ENCODE measurements at places on chromosomes 3 and 15.

GRCh38 chr15:45200001-45200798 is 12.4 kb upstream of the SHF start:
- H3K4me3 ChIP-seq, result no peak overlapping the region
- H3K27me3 ChIP-seq, result no peaks in the 10 kb centered on the region
- peak; percentile 77 for DNase-seq
- peaks cover 2% of the 10 kb centered on the region for H3K36me3 ChIP-seq
- H3K27ac ChIP-seq, result no peak overlapping the region

- no peaks in the 10 kb centered on the region for H3K27me3 ChIP-seq
- no peak for DNase-seq
- no peaks in the 10 kb centered on the region for H3K36me3 ChIP-seq
Measured at GRCh38 chr15:26661748-26662147, 111.1 kb downstream of the GABRB3 start.

GRCh38 chr3:25603703-25604102 is 61.0 kb downstream of the TOP2B start:
- DNase-seq, result no peak
- H3K27ac ChIP-seq, result peak overlapping the region; percentile 72
- H3K4me3 ChIP-seq, result no peak overlapping the region
- peaks cover 7% of the 10 kb centered on the region for H3K36me3 ChIP-seq
- no peaks in the 10 kb centered on the region for H3K27me3 ChIP-seq

DNA sequence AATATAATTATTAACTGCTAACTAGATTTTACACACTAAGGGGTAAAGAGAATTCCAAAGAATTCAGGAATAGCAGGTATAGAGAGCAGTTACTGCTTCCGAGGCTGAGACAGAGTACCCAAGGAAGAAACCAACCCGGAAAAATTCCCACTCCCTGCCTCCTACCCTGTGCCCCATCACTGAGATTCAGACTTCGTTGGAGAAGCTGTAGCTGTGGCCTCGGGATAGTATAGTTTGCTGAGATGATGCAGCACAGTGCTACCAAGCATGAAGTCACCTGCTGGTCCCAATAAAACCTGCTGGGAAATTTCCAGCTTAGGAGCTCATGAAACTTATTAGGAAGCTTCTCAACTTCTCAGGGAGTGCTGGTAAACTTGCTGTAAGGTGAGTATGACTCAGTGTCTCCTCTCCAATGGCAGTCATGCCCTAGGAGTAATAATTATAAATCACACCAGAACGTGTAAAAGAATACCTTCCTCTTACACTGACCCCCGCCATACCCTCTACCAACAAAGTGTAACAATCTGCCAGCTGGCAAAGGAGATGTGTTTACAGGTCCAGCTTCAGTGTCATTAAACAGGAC is 215.2 kb upstream of the ROBO2 start:
- H3K4me1 ChIP-seq, result no peaks in the 10 kb centered on the region
- no peaks in the 10 kb centered on the region for H3K36me3 ChIP-seq
- no peaks in the 10 kb centered on the region for H3K27me3 ChIP-seq
- DNase-seq, result no peak
- no peak overlapping the region for H3K27ac ChIP-seq
- no peak overlapping the region for H3K4me3 ChIP-seq

- H3K27ac ChIP-seq, result no peak overlapping the region
- H3K4me1 ChIP-seq, result no peaks in the 10 kb centered on the region
- no peak overlapping the region for H3K4me3 ChIP-seq
- H3K36me3 ChIP-seq, result no peaks in the 10 kb centered on the region
- DNase-seq, result no peak
Measured at GRCh38 chr15:33278816-33279612, 31.8 kb upstream of the RYR3 start.

DNA sequence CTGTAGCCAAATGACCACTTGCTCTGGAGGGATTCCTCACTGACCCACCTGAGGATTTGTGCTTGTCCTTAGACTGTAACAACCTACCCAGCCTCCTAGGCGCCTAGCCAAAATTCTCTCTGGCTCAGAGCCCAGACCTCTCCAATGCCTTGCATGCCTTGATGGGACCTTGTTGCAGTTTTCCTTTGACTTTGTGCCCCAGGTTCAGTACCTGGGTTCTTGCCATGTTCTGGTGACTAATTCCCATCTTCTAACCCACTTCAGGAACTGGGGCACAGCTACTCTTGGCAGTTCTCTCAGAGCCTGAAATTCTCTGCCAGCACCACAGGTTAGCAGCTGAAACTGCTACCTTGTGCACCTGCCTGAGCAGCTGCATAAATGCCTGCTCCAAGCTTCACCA is 27.0 kb upstream of the UBE3A start:
- H3K27me3 ChIP-seq, result peaks cover 7% of the 10 kb centered on the region
- no peaks in the 10 kb centered on the region for H3K4me1 ChIP-seq
- no peak overlapping the region for H3K27ac ChIP-seq
- no peak for DNase-seq

GRCh38 chr3:72368331-72368975 is 479.8 kb downstream of the SHQ1 start:
- H3K4me3 ChIP-seq, result no peak overlapping the region
- no peaks in the 10 kb centered on the region for H3K27me3 ChIP-seq

GRCh38 chr3:151268267-151269235 is 9.8 kb downstream of the P2RY14 start:
- H3K36me3 ChIP-seq, result no peaks in the 10 kb centered on the region
- peak overlapping the region; percentile 91 for H3K27ac ChIP-seq
- H3K4me1 ChIP-seq, result peaks cover 22% of the 10 kb centered on the region
- no peak for DNase-seq
- H3K4me3 ChIP-seq, result peak overlapping the region; percentile 67

DNA sequence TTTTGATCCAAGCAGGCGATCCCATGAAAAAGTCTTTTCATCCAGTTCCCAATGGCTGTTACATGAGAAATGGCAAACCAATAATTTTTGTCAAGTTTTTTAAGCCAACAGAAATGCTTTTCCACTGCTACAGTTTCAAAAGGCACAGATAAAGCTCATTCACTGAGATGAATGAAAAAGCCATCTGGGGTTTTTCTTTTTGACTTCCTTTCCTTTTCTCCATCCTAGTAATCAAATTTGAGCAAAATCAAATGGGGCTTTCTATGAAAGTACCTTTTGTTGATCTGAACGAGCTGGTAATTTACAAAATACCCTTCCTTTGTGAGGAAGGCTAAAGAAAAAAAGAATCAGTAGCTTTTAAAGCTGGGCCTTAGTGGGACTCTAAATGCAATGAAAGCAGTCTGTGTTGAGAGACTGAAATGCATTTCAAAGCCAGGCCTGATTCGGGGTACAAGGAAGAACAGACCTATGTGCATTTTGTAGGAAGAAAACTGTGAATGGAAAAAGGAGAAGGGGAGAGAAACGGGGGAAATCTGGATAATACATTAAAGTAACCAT is 185.2 kb upstream of the DNAJC19 start:
- no peaks in the 10 kb centered on the region for H3K36me3 ChIP-seq
- no peak overlapping the region for H3K4me3 ChIP-seq
- H3K27me3 ChIP-seq, result peaks cover 12% of the 10 kb centered on the region
- DNase-seq, result no peak
- H3K4me1 ChIP-seq, result no peaks in the 10 kb centered on the region

DNA sequence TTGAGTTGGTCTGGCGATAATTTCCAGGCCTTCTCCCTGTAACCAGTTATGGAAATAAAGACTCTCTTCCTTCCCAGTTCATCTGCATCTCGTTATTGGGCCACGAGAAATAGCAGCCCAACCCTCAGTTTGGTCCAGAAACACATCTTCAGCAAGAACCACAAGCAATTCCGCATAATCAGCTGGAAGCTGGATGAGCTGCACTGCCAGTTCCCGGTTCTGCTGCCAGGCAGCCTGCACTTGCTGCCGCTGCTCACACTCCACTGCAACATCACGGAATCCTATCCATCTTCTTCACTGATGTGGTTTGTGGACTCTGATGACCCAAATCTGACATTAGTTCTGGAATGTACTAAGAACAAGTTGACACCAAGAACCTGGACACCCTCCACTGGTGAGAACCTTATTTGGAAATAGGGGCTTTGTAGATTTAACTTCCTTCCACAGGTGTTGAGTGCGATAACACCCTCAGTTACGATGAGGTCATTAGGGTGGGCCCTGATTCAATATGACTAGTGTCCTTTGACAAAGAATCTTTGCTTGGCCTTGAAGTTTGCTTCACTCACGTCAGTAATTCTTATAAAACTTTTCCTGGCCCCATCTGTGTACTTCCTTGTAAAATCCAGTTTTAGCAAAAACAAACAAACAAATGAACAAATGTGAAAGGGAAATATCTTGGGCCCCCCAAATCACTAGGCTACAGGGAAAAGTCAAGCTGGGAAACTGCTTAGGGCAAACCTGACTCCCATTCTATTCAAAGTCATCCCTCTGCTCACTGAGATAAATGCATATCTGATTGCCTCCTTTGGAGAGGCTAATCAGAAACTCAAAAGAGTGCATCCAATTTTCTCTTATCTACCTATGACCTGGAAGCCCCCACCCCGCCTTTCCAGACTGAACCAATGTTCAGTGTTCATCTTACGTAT is 221.9 kb upstream of the PROK2 start:
- H3K4me1 ChIP-seq, result peaks cover 2% of the 10 kb centered on the region
- no peaks in the 10 kb centered on the region for H3K36me3 ChIP-seq
- no peak overlapping the region for H3K4me3 ChIP-seq
- no peak overlapping the region for H3K27ac ChIP-seq

- no peak for DNase-seq
- H3K4me1 ChIP-seq, result peaks cover 6% of the 10 kb centered on the region
- no peak overlapping the region for H3K27ac ChIP-seq
Measured at GRCh38 chr3:14922863-14923262, 24.5 kb upstream of the NR2C2 start.

DNA sequence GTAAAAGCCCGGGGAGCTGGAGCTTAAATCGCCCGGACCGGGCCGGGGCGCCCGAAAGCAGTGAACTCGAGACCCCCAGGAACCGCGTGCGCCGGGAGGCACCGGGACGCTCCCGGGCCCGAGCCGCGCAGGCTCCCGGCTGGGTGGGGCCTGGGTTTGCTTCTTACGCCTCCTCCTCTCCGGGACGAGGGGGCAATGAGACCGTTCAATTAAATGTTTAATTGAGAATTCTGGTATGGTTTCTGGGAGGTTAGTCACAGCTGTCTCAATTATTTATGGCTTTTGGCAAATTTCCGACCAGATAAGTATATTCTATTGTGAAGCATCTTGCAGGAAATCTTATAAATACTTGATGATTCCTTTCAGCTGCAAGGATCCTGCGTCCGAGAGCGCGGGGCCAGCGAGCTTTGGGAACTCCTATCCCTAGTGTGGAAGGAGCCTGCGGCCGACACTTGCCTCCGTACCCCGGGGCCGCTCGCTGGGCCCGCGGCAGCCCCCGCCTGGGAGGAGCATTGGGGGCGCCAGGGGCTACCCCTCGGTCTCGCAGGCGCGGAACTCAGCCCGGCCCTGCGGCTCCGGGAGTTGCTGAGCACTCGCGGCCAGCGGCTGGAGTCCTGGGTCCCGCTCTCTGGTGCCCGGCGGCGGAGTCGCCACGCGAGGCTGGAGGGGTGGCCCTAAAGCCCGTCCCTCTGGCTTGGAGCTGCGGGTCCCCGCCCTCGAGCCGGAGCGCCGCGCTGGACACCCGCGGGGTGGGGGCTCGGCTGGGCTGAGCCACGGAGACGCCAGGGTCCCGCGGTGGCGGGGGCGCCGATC is 10.3 kb downstream of the ISL2 start:
- H3K4me1 ChIP-seq, result peaks cover 12% of the 10 kb centered on the region
- no peak for DNase-seq
- peaks cover 10% of the 10 kb centered on the region for H3K36me3 ChIP-seq
- H3K27ac ChIP-seq, result no peak overlapping the region
- peak overlapping the region; percentile 41 for H3K4me3 ChIP-seq
- H3K27me3 ChIP-seq, result peaks cover 43% of the 10 kb centered on the region

Data from T-helper 17 cell (primary cell).